ENCODE measurements at places on chromosomes 5 and 9.

- DNase-seq, result no peak
These were observed 136.9 kb downstream of the ARHGAP26 start for GRCh38 chr5:142906863-142907671.

- DNase-seq, result no peak
These were observed 1698.8 kb upstream of the CDH9 start for GRCh38 chr5:28737222-28737621.

- no peak for DNase-seq
These were observed 6.7 kb upstream of the C5orf63 start for GRCh38 chr5:127079994-127080491.

- peak; percentile 62 for DNase-seq
These were observed 52.8 kb downstream of the IRF1 start for GRCh38 chr5:132437604-132438266.

DNA sequence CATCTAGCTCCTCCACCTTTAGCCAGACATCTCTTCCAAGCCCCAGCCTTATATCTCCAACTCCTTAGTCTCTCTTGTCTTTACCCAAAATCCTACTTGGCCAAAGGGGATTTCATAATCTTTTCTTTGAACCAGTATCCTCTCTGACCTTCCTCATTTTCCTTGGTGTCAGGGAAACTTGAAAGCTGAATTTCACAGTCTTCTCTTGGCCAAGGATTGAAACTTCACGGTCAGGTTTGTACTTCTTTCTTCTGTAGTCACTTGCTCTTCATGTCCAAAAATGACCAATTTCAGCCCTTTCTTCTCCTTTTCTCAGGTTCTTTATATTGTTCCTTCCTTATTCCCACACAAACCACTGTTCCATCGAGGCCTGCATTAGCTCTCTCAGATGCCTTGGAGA lies 473.7 kb upstream of the KLF4 start:
- DNase-seq, result no peak

- DNase-seq, result no peak
These were observed 19.3 kb downstream of the BRD9 start for GRCh38 chr5:873328-873727.

- DNase-seq, result no peak
These were observed 80.6 kb downstream of the COL5A1 start for GRCh38 chr9:134722120-134722701.

GRCh38 chr9:121286973-121287741 lies 19.2 kb downstream of the GSN start:
- no peak for DNase-seq

DNA sequence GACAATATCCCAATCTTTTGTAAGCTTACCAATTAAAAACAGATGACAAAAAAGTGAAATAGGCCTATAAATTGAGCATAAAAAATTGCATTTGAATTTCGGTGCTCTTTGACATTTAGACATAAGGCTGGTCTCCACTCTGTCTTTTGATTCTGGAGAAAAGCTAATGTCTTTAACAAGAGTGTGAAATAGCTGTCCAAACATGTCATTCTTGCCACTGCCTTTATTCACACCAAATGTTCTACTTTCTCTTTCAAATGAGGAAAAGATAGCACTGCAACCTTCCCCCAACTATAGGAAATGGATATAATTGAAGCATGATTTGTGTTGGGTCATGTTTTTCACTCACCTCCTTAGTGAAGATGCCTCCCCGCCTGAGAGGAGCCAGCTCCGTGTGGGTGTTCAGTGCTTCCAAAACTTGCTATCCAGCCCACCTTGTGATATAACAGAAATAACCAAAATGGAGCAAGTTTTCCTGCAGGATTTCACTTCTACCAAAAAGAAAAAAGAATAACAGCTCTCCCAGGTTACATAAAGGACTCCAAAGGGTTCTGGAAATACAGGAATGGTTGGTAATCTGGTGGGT lies 55.2 kb upstream of the STK32A start:
- no peak for DNase-seq

- DNase-seq, result no peak
These were observed 87.4 kb downstream of the SREK1 start for GRCh38 chr5:66231508-66231907.

- DNase-seq, result no peak
These were observed 385.1 kb downstream of the CHSY3 start for GRCh38 chr5:130289132-130290088.

GRCh38 chr5:55649963-55650362 lies 62.2 kb downstream of the SLC38A9 start:
- no peak for DNase-seq
